T-cell (primary cell): ENCODE measurements at places on chromosomes 16 and 17.

- peak; percentile 67 for DNase-seq
Measured at GRCh38 chr17:64024781-64025731, 4.6 kb upstream of the ICAM2 start.

GRCh38 chr16:8005096-8005860, 585.0 kb downstream of the TMEM114 start:
- no peak for DNase-seq

DNA sequence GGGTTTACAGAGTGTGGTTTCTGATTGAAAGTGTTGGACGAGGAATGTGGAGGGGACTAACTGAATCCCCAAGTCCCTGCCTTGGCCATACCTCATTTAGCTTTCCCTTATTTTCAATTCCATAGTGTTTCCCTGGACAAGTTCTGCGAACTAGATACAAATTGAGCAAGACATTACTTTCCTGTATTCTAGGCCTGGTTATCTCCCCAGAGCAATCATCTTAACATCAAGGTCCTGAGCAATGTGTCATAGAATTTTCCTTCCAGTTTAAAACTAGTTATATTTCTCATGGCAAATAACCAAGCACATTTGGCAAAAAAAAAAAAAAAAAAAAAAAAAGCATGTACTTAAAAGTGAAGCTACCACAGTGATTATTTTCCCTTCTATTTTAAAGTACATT, 330.1 kb downstream of the CDH11 start:
- DNase-seq = no peak

DNA sequence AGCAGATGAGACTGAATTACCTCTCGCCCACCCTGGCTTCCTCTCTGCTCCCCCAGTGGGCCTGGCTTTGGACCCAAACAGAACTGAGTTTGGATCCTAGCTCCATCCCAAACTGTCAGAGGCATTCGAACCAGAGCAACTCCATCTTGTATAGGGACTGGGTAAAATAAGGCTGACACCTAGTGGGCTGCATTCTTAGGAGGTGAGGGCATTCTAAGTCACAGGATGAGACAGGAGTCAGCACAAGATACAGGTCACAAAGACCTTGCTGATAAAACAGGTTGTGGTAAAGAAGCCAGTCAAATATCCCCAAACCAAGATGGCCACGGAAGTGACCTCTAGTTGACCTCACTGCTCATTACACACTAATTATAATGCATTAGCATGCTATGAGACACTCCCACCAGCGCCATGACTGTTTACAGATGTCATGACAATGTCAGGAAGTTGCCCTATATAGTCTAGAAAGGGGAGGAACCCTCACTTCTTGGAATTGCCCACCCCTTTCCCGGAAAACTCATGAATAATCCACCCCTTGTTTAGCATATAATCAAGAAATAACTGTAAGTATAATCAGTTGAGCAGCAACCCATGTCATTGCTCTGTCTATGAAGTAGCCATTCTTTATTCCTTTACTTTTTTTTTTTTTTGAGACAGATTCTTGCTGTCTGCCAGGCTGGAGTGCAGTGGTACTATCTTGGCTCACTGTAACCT, 44.4 kb downstream of the LYRM1 start:
- DNase-seq = peak; percentile 3
